ENCODE measurements at places on chromosomes 1 and 21.

- no peak for DNase-seq
Observed at GRCh38 chr1:204045430-204045829, 27.5 kb upstream of the SOX13 start.

- no peak for DNase-seq
Observed at GRCh38 chr1:157178490-157178889, 40.3 kb upstream of the ETV3 start.

- no peak for DNase-seq
Observed at GRCh38 chr1:68358439-68358838, 91.3 kb downstream of the RPE65 start.

DNA sequence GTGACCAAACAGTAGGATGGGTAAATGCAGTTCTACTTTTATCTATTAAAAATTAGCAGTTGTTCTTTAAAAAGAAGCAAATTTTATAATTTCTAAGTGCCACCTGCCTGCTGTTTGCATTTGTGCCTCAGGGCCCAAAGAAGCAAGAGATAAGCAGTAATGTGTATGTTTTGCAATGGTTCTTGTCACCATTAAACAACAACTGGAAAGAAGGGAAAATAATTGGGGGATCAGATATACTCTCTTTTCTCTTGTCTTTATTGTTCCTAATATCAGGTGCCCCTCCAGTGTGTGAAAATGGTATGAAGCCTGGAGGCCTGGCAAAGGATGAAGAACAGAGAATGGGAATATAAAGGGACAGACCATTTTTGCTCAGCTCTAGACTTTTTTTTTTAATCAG, 9.6 kb downstream of the B3GALT2 start:
- no peak for DNase-seq

GRCh38 chr1:24966724-24967346, 36.8 kb upstream of the RUNX3 start:
- DNase-seq = no peak

GRCh38 chr1:7434566-7434965, 336.5 kb upstream of the VAMP3 start:
- no peak for DNase-seq
